ENCODE measurements at places on chromosomes 6 and 20.

GRCh38 chr6:158538741-158539140 lies 21.1 kb upstream of the TMEM181 start:
- no peak for DNase-seq

DNA sequence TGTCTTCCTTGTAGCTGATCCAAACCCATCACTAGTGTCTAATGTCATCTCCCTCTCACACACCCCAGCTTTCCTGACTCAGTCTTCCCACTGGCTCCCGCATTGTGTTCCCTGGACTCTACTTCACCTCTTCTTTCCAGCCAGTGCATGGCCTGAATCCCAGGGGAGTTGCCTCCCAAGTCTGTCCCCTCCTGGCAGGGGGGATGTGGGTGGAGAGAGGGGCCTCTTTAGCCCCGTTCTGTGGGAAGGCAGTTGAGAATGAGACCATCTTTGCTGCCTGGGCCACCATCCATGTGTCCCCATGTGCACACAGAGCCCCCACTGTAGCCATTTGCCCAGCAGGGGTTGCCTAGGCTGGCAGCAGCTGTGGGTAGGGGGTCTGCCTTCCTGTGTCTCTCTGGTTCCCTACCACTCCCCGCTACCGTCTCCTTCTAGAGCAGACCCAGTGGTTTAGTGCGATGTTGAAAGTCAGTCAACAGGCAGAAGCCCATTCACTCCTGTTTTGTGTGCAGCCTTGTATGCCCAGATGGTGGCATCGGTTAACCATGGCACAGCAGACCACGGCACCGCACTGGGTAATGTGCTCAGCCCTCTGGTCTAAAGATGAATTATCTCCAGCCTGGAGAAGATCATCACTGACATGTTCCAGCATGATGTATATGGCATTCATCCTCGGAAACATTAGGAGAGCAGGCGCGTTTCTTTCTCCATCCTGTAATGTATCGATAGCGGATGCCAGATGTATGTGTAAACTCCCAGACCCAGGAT lies 178.8 kb upstream of the SNX9 start:
- no peak for DNase-seq

GRCh38 chr20:35497780-35498189 lies 31.7 kb downstream of the C20orf173 start:
- no peak for DNase-seq

- DNase-seq = no peak
Observed at GRCh38 chr6:29760328-29760727, 37.1 kb downstream of the HLA-F start.

- no peak for DNase-seq
Observed at GRCh38 chr6:35166116-35166515, 25.0 kb upstream of the TCP11 start.

DNA sequence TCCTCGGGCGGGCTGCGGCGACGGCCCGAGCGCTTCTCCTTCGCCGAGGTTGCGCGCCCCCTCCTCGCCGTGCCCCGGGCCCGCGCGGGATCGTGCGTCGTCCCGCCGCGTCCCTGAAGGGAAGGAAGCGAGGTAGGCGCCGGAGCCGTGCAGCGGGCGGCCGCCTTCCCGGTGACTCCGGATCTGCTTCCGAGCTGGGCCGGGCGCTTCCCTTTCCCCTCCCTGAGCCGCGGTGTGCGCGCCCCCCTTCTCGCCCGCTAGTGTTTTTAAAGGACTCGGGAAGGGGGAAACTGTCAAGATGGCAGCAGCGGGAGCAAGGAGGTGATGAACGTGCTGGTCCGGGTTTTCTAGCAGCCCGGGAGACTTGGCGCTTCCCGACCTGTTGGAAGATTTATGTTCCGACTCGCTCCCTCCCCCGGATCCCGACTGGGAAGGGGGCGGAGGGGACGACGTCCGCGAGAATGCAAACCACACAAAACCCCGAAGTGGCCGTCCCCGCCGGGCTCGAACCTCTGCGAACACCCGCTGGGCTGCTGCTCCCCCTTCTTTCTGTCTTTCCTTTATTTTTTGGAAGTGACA lies 744 bp upstream of the FOXO3 start:
- DNase-seq = no peak

- no peak for DNase-seq
Observed at GRCh38 chr6:148497257-148497656, 154.6 kb downstream of the SASH1 start.

DNA sequence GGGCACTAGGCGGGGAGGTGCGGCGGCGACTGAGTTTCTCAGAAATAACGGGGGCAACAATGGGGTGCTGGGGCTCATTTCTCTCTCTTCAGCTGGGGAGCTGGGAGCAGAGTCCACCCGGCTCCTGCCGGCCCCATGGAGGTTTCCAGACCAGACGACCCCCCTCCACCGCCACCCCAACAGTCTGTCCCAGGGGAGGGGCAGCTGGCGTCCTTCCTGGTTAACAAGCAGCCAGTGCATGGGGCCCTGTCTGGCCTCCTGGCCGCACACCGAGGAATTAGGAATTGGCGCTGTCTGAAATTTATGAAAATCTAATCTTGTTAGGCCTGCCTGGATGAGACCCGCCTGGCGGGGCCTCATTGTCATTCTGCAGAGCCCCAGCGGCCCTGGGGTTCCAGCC lies 42.4 kb downstream of the PMEPA1 start:
- no peak for DNase-seq

DNA sequence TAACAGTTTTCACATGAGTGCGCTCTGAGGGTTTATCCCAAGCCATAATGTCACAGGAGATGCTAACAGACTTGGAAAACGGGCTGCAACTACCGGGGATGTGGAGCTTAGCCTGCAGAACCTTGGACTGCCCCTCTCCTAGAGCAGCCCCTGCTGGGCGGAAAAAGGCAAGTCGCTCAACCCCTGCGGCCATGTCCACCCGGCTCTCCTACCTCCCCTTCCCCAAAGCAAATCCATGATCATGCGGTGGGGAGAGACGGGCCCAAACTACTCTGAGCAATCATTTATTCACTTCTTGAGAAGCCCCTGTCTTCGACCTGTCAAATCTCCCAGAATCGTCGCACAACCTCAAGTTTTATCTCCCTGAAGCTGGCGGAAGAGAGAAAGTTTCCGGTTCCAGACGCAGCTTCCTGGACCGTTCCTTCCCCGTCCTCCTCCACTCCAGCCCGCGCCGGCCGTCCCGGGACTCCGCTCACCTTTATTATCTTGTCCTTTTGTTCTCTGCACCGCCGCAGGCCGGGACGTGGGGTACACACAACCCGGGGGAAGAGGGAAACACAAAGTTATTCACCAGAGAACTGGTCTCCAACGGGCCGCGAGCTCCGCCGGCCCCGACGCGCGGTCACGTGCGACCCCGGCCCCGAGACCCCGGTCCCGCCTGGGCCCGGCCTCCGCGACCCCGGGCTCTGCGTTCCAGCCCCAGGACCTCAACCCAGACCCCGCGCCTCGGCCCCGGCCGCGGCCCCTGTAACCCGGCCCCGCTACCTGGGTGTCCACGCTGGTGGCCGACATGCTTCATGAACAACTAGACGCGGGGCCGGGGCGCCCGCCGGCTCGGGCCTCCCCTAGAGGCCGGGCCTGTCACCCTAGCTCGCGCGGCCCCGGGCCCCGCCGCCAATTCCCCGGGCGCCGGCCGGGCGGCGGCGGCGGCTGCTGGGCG lies 560 bp downstream of the YTHDF1 start:
- no peak for DNase-seq

GRCh38 chr6:35216851-35217811 lies 3.4 kb downstream of the SCUBE3 start:
- DNase-seq = no peak

DNA sequence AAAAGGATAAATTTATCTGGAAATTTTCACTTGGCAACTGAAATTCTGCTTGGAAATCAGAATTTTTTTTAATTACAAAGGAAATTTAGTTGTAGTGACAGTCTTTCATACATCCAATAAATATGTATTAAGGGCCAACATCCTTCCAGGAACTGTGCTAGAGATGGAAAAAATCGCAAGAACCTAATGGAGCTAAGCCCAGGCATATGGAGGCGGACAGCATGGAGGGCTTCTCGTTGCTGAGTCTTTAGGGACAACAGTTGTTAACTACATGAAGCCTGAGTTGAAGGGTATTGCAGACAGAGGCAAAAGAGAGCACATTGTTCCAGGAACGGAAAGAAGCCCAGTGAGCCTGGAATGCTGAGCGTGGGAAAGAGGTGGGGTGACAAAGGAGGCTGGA lies 208.9 kb downstream of the IBTK start:
- DNase-seq = no peak

GRCh38 chr6:87808005-87808757 lies 106.1 kb upstream of the AKIRIN2 start:
- no peak for DNase-seq

DNA sequence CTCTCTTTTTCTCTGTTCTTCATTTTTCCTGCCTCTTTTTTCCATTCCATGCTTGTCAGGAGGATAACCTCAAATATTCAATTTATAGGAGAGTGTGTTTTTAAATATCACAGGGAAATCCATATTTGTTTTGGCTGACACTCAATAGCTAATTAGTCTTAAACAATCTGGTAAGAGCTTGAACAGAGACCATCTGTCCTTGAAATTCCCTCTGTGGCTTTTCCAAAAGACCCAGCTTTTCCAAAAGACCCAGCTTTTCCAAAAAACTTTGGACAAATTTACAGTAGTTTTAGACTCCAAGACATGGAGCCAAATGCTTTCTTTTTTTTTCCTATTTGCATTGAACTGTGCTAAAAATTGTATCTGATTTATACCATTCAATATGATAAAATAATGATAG lies 127.4 kb upstream of the FAM83B start:
- DNase-seq = no peak

DNA sequence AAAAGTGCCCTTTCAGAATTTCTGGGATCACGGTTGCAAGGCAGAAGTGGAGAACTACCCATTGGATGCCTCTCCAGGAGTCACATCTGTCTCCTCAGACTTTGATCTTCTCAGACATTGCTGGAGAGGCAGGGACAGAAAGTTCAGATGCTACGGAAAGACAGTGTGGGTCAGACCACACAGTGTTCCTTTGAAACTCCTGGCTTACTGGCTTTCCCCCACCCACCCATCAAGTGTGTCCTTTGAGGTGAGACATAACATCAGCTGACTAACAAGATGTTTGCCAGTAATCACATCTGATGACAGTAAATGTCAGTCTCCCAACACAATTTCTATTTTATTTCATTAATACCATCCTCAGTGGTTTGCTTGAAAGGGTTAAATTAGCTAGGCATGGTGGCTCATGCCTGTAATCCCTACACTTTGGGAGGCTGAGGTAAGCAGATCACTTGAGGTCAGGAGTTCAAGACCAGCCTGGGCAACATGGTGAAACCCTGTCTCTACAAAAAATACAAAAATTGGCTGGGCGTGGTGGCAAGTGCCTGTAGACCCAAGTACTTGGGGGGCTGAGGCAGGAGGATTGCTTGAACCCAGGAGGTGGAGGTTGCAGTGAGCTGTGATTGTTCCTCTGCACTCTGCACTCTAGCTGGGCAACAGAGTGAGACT lies 67.2 kb upstream of the SNX9 start:
- peak; percentile 46 for DNase-seq

DNA sequence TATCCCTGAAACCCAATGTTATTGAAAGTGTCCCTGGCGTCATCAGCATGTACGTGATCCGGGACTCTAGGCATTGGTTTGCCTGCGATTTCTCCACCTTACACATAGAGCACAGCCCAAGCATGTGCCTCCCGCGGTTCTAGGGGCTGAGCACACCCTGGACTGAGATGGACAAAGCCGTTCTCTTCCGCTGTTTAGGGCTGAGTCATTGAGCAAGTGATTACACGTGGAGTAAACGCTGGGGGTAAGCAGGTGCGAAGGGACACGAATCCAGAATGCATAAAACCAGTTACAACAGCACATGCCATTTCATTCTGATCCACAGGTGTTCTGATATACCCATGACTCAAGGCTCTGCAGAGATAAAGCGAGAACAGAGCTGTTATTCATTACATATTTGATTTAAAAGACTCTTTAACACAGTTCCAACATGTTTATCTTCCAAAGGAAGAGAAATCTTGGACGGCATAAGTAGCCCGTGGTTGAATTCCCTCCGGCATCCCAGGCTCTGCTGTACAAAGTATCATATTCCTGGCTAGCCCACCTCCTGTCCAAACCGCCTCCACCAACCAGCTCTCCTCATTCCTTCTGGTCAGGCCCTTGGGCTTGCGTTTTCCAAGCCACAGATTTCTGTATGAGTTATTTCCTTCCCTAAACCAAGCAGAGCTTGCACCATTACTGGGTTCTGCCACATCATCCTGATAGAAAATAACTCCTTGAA lies 36.1 kb upstream of the THBS2 start:
- DNase-seq = no peak

DNA sequence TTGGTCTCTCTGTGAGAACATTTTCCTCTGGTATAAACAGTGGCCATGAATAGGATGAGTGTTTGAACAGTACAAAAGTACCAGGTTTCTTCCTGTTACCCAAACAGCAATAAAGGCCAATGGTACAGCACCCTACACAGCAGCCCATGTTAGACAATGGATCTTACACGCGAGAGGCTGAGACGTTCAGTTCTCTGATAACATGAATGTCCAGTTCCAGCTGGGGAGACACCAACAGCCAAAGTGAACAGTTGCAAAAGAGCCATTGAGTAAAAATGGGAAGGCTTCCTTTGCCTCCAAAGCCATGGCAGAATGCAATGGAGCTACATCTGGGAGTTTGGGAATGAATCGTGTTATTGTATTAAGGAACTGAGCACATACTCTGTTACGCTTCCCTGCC lies 246.8 kb upstream of the SGK1 start:
- no peak for DNase-seq

GRCh38 chr6:109853426-109853825 lies 124.7 kb upstream of the GPR6 start:
- DNase-seq = no peak

- no peak for DNase-seq
Observed at GRCh38 chr6:99276747-99277146, 72.7 kb downstream of the FAXC start.

- DNase-seq = no peak
Observed at GRCh38 chr6:8180327-8181159, 78.2 kb upstream of the EEF1E1 start.

DNA sequence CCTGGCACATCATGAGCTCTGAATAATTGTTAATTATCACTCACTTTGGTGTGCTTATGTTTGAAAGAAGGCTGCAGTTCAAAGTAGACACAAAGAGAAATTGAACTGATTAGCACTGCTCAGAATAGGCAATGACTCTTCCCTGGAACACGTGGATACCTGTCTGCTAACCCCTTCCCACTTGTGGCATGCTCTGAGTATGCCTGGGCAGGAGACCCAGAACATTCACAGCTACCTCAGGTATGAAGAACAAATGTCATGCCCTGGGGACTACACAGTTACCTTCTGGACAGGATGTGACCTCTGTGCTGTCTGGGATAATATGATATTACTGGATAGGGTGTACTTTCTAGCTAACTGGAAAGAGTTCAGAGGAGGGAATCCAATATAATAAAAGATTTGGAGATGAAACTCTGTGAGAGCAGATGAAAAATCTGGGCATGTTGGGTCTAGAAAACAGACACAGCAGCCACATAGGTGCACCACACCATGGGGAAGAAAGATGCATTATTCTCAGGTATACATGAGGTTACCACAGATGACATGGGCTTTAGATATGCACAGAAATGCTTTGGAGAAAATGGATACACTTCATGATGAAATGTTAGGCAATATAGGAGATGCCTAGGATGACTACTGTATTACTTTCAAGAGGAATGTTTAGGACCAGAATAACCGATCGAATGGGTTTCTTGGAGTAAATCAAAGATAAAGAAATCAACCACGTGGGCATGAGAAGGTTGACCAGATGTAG lies 324.2 kb upstream of the PREP start:
- DNase-seq = no peak
